Calu3 (cell line): ENCODE measurements at places on chromosomes 13 and 19. TPM values are rescaled to one million over a fixed set of nuclear protein-coding genes. Genes with fewer than 3 reads are reported as not detected.
A peak's percentile ranks its signal among the peaks of the same experiment; 100 is the strongest.

GRCh38 chr19:37778613-37779126 is 716 bp downstream of the ZNF573 start:
- no peak for DNase-seq

- peak; percentile 19 for DNase-seq
These were observed at the start of gene GJB2 for GRCh38 chr13:20192836-20193161. Gene GJB2, minus strand, starts transcription at chr13:20192938. Its CDS starts 3,357 bp downstream, at chr13:20189581.

DNA sequence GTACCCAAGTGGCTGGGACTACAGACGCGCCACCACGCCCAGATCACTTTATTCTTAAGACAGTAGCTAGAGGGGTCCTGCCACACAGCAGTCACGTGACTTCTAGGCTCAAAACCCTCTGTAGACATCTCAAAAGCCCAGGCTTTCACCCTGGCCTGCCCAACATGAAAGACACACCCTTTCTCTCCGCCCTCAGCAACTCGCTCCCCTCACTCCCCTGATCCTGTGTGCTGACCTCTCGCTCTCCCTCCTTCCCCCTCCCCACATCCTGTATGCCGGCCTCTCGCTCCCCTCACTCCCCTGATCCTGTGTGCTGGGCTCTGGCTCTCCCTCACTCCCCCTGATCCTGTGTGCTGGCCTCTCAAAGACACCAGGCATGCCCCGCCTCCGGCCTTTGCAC is 77.4 kb downstream of the SLC15A1 start:
- DNase-seq: no peak

GRCh38 chr13:29897102-29897501 is 46.7 kb upstream of the UBL3 start:
- no peak for DNase-seq

The CPB2 gene
- total RNA-seq: not detected in 2 replicates
